ENCODE measurements at places on chromosomes 1 and 21.
A peak's percentile ranks its signal among the peaks of the same experiment; 100 is the strongest.

GRCh38 chr1:230090194-230090711 lies 23.2 kb downstream of the GALNT2 start:
- DNase-seq, result peak; percentile 81

DNA sequence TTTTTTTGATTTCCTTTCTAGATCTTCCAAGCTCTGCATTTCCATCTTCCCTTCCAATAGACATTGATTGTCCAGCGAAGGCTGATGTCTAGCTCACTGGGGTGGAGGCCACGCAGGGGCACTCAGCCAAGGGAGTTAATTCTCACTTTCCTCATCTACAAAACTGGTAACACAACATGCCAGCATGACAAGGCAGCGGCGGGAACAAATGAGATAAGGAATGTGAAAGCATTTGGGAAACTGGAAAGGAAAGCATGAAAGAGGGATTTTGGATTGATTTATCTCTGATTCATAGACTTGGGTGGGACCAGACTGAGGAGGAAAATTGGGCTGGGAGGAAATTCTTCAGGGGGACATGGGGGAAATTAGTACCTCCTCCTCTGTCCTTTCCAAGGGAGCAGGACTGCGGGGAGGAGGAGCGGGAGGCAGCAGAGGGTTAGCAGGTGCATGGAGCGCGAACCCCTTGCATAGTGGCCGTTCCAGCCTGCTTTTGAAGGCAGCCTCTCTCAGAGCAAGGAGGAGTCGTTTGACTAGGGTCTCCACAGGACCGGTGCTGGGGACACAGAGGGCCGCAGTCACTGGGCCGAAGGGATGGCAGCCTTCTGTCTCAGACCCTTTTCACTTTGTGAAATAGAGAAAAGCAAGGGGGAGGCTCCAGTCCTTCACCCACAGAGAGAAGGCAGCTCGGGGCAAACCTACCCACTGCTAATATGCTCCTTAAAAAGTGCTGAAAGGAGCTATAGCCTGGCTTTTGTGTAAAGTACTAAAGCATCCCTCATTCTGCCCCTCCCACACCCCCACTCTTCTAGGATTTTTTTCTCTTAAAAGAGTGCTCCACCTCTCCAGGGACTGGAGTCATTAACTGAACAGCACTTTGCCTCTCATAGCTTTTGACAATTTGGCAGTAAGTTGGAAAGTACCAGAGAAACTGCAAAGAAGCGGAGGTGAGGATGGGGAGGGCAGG lies 89.2 kb downstream of the PLXNA2 start:
- DNase-seq, result no peak

GRCh38 chr21:46620846-46621245 lies 14.6 kb upstream of the PRMT2 start:
- DNase-seq, result no peak

DNA sequence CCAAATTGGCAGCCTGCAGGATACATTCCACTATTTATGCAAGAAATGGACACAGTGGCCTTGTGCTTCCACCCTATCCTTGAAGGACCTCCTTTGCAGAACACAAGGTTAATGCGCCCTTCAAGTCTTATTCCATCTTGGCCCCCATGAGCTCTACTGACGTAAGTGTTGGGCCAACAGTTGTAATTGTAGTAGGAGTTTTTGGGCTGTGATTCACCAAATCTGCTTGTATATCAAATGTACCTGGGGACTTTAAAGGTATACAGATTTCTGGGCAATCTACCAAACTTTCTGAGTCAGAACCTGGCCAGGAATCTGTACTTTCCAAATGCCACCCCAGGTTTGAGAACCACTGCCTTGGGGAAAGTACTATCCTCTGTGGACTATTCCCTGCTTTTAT lies 100.9 kb upstream of the MARK1 start:
- DNase-seq, result no peak

DNA sequence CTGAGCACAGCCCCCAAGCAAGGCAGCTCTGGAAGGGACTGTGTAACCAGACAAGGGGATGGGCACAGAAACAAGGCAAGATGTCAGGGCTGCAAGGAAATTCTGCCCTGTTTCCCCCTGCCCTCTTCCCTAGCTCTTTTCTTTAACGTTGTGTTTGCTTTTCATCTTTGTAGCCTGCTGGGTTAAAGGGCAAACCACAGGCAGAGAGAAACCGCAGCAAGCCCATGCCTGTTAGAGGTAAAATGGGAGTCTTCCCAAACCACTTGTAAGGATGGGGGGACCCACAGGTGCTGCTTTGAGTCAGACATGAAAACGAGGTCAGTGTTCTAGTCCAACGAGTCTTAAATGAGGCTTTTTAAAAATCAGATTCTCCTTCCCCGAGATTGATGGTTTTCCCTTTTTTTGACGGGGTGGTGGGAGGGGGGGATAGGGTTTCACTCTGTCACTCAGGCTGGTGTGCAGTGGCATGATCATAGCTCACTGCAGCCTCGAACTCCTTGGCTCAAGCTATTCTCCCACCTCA lies 13.3 kb downstream of the TGFBR3 start:
- DNase-seq, result no peak

- no peak for DNase-seq
Measured at GRCh38 chr1:5830771-5831599, 161.2 kb downstream of the NPHP4 start.

DNA sequence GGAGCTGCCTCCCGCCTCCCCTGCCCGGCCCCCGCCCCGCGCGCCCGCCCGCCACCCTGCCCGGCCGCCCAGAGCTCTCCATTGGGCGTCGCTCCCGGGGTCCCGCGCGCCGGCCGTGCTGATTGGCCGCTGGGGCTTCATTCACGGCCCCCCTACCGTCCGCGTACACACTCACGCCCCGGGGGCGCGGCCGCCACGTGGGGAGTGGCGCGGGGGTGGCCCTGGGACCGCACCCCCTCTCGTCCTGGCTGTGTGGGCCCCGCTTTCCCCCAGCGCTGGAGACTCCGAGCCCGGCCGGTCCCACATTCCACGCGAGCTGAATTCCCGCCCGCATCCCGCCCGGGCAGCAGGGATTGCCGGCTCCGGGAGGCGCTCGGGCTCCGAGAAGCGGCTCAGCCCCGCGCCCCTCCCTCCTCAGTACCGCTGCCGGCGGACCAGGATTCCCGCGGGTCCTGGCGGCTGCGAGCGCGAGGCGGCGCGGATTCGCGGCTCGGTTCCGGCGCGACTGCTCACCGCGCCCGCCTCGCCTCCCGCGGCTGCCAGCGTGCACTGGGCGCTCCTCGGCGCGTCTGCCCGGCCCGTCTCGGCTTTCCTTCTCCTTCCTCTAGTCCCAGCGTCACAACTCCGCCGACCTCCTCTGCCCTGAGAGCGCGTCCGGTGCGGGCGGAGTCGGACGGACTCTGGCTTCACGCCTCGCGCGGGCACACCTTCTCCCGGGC lies 450 bp upstream of the POU3F1 start:
- DNase-seq, result peak; percentile 82

DNA sequence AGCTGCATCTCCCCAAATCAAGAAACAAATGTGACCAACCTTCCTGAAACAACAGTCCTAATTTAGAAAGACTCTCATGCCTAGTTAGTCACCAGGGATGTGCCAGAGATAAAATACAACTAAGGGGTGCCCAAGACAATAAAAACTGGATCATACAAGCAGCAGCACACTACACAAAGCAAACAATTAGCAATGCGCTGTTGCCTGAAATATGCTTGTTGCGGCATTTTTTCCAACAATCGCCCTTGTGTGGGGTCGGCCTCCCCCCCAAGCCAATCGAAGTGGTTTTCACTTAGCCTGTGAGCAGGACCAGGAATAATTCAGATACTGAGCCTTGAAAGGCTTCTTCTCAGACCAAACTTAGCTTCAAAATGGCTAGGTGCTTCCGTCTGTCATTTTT lies 1.4 kb upstream of the STMN1 start:
- no peak for DNase-seq

GRCh38 chr1:161088587-161089110 lies 709 bp downstream of the NECTIN4 start:
- DNase-seq, result peak; percentile 57

DNA sequence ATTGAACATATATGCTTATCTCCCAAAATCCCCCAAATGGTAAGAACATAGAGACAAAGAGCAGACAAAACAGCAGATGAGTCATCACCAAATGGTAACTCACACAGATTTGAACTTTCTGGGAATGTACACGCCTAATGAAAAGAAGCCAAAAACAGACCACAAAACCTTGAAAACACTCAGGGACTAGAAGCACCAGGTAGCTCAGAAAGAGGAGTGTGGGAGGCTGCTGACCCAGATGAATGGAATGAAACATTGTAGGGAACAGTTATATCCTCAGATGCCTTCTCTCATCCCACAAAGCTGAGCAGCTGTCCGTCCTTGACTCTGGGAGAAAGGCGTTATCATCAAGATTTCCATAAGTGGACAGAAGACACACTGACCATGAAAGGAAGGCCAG lies 307.0 kb upstream of the USP25 start:
- peak; percentile 87 for DNase-seq

DNA sequence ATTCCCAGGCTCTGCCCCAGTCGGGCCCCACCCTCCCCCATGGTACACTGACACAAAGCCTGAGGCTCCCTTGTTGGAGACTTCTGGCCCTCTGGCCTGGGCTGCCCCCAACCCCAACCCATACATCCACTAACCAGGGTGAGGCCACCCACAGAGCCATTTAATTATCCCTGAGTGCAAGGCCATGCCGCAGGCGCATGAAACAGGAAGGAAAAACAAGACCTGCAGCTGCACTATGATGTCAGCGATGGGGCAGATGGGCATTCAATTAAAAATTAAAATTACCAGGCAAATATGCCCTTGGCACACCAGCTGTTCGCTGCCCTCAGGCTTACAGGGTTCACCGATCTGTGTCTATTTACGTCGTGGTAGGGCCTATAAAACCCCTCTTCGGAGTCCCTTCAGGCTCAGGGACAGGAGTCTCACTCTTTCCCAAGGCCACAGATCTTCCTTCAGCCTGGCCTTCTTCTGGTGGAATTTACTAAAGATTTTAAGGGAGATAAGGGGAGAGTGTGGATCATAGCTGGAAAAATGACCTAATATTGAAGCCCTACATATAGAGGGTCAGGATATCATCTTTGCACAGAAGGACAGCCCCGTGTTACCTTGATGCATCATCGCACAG lies 29.6 kb upstream of the RGS16 start:
- no peak for DNase-seq

DNA sequence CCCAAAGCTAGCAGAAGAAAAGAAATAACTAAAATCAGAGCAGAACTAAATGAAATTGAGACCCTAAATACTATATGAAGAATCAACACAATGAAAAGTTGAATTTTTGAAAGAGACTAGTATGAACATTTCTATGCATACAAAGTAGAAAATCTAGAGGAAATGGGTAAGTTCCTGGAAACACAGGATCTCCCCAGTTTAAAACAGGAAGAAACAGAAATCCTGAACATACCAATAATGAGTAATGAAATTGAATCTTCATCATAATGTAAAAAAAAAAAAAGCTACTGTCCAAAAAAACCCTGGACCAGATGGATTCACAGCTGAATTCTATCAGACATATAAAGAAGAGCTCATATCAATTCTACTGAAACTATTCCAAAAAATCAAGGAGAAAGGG lies 233.5 kb downstream of the PLPP3 start:
- DNase-seq, result no peak

GRCh38 chr1:234925440-234926263 lies 203.0 kb downstream of the TOMM20 start:
- DNase-seq, result peak; percentile 97

GRCh38 chr1:151729157-151729965 lies 8.0 kb downstream of the RIIAD1 start:
- DNase-seq, result no peak

DNA sequence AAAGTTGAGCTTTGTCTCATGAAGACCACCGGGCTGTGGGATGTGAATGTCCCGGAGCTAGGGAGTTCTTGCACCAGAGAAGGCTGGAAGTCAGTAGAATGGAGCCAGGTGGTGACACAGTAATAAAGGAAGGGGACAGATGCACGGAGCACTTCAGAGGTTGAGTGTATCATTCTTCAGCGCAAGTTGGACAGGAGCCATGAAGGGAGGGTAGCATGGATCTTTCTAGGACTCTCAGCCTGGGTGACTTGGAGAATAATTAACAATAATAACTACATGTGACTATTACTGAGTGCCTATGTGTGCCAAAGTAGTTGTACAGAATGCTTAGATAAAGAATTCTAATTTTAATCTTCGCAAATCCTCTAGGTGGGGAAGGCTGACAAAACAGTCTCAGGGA lies 258.7 kb upstream of the AJAP1 start:
- no peak for DNase-seq

GRCh38 chr1:181099152-181100014 lies 10.9 kb downstream of the IER5 start:
- peak; percentile 68 for DNase-seq

DNA sequence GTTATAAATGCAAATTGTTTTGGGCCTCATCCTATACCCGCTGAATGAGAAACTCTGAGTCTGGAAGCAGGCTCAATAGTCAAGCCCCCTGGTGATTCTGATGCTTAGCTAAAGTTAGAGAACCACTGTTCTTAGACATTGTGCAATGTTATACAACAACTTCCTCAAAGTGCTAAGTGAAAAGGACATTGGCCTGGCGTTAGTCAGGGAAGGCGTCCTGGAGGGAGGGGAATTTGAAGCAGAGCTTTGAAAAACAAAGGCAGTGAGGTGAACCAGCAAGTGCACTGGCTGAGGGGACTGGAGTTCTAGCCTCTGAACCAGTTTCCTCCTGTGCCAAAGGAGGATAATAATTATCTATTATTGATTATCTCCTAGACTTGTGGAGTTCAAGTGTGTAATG lies 5.1 kb downstream of the CD1D start:
- no peak for DNase-seq

DNA sequence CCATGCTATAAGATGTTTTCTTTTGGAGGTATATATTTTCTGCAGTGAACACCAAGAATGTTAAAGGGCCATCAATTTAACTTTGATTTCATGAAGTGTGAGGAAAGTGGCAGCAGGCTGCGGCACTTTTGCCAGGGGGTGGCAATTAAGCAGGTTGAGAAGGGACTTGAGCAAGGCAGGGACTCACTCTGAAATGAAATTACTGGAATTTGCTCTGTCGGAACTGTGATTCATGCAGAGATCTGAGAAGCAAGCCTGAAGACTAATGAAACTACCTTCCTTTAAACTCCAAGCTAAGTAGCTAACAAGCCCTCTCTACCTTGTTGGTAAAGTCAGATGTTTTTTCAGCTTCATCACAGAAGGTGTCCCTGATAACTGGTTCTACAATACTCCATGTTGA lies 441.6 kb downstream of the SIPA1L2 start:
- no peak for DNase-seq

DNA sequence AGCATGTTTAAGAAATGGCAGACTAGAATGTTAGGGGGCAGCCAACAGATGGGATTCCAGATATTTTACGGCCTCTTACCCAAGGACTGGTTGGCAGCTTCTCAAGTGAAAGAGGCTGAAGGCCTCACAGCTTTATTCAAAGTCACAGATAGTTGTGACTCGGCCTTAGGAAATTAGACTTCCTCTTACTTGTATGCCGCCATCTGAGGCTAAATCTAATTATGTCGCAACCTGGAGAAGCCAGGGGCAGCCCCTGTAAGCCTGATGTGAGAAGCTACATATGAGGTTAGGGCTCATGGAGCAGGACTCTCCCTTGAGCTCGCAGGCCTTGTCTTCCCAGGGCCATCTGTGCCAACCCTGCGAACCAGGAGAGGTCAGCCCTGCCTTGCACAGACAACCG lies 352.5 kb downstream of the HHAT start:
- DNase-seq, result no peak

Measured in cardiac fibroblast (primary cell).